Endothelial cell (in vitro differentiated cells): ENCODE measurements at places on chromosomes 12 and 14. TPM values are rescaled to one million over a fixed set of nuclear protein-coding genes. Genes with fewer than 3 reads are reported as not detected.

The CACNA1C gene
- 11.1 TPM for total RNA-seq

DNA sequence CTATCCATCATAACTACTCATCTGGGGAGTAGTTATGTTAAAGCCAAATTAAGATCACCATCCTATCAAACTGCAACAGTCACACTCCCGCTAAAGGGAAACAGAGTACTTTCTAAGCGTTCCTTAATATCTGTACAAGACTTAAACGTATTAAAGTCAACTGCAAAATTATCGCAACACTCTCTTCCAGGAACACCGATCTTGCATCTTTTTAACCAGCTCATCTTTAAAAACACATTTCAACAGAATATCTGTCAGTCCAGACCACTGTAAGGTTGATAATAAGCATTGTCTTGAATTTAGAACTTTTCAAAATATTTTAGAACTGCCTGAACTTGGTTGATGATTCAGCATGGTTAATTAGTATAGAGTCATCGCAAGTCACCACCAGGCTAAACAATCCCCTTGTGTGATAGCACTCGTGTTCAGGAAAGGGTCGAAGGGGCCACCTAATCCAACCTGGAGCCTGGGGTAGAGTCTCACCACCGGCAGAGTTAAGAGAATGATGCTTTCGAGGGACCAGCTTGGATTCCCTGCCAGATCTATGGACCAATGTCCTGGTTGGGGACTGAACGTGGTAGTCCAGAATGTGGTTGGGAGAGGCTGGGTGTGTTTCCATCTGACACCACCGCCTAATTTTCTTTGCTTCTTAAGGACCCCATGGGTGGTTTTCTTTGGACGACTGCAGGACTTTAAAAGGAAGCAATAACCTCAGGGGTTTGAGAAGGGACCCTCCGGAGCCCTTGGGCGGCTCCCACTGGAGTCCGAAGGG, 890 bp downstream of the SPTLC2 start:
- DNase-seq = peak; percentile 7

GRCh38 chr12:92634202-92634601, 68.6 kb upstream of the PLEKHG7 start:
- DNase-seq = no peak

DNA sequence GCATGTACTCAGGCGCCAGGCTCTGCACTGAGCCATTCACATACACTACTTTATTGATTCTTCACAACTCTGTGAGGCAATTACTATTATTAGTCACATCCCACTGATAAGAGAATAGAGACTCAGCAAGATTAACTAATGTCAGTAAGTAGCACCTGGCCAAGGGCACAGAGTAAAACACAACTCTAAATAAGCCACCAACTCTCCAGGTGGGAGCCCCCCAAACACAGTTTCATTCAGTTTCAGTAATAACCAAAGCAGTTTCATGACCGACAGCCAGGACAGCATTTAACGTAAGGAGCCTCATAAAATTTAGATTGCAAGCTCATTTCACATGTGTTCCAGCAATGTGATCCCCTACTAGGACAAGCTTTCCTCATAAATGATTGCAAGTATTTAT, 323.1 kb upstream of the CCDC196 start:
- no peak for DNase-seq

DNA sequence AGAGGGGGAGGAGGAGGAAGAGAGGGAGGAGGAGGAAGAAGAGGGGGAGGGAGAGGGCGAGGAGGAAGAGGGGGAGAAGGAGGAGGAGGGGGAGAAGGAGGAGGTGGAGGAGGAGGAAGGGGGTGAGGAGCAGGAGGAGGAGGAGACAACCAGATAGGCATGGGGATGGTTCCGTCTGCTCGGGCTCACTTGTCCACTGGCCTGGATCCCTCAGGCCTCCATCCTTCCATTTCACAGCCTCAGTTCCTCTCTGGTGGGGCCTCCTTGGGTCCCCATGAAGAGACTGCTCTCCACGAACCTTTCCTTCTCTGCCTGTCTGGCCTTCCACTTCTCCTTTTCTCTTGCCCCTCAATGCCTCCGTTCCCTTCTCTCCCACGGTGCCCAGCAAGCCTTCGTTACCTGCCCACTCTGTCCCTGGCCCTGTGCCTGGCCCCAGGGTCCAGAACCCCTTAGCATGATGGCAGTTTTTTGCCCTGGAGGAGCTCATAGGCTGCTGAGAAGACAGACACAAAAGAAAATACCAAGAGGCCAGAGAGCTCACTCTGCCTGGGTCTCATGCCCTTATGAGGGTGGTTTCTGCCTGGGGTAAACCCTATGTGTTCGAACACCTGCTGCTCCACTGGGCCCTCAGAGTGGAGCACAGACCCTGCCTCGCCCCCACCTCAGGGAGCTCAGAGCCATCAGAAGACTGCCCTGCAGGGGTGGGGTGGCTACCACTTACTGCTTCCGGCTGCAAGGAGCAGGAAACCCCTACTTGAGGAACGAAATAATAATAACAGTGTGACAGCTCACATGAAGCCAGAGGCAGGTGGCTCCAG, 11.7 kb upstream of the CACNA2D4 start:
- no peak for DNase-seq

DNA sequence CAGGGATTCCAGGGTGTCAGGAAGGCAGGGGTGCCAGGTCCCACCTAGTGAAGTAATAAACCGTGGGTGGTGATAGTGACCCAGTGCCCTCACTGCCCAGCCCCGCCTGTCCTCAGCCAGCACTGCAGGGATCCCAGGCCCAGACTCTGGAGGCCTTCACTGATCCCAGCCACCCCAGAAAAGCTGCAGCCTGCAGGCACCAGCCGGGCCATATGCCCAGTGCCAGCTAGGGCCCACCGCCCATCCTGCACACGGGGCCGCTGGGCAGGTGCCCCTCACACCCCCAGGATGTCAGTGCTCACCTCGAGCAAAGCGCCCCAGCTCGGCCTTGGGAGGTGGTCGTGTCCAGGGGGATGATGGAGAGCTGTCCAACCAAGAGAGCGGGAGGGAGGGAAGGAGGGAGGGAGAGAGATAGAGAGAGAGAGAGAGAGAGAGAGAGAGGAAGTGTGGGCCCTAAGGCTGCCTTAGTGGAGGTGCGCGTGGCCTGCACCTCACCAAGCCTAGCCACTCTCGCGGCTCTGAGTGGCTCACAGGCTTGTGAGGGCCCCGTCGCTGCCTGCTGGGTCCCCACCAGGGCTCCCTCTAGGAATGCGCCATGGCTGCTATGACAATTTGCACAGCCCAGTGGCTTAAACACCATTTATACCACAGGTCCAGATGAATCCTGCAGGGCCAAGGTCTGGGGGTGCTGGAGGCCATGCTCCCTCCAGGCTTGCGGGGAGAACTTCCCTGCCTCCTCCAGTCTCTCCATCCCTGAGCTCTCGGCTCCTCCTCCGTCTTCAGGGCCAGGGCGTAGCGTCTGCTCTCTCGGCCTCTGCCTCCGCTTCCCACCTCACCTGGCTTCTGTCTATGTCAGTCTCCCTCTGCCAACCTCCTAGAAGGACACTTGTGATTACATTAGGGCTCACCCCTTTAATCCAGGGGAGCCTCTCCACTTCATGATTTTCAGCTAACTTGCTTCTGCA, 401.0 kb downstream of the TMEM121 start:
- no peak for DNase-seq

GRCh38 chr12:40819436-40820108, 127.3 kb downstream of the CNTN1 start:
- peak; percentile 9 for DNase-seq

- DNase-seq = no peak
These were observed 52.3 kb upstream of the CCND2 start for GRCh38 chr12:4221258-4221620.
